ENCODE measurements at places on chromosomes 1 and 21.

DNA sequence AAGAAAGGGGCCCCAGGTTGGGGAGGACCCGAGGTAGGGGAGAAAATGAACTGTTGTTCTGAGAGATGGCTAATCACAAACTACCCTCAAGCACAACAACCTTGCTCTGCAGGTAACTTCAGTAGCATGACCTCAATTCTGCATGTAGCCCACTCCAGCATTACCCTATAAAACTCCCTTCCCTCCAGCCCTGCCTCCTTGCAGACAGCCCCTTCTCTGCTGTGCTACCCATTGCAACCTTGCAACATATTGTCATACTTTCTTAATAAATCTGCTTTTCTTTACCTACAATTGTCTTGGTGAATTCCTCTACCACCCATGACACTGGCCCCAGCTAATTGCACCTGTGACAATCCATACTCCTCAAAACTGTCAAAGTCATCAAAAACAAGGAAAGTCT lies 428.9 kb downstream of the MATN1 start:
- DNase-seq: no peak
- H3K4me3 ChIP-seq: no peak overlapping the region
- no peaks in the 10 kb centered on the region for H3K36me3 ChIP-seq
- no peaks in the 10 kb centered on the region for H3K4me1 ChIP-seq
- H3K27me3 ChIP-seq: peaks cover 19% of the 10 kb centered on the region

DNA sequence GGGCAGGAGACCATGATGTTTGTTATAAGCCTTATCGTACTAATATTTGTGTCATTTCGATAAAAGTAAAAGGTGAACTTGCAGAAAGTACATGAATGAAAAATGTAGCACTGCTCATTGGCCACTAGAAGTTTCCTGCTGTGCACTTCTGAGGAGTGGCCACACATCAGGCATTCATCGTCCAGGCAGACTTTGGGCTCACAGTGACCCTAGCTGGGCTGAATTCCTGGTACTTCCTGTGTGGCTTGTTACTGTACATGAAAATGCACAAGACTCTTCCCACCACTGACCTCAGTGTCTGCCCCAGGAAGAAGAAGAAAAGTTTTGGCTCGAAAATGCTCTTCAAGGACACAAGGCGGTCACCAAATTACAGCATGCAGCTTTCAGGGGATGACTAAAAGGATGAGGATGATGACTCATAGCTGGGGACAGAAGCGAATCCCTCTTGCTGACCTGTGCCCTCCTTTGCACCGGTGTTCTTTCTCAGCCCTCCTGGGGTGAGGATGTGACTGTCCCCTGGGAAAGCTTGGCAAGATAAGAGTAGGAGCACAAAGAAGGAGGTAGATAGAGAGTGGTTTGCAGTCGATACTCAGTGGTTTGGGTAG lies 252.4 kb upstream of the KAZN start:
- DNase-seq: no peak
- no peaks in the 10 kb centered on the region for H3K36me3 ChIP-seq
- no peak overlapping the region for H3K4me3 ChIP-seq
- peaks cover 3% of the 10 kb centered on the region for H3K27me3 ChIP-seq
- no peaks in the 10 kb centered on the region for H3K4me1 ChIP-seq
- H3K27ac ChIP-seq: no peak overlapping the region

GRCh38 chr1:27994060-27994459 lies 34.3 kb downstream of the XKR8 start:
- peaks cover 44% of the 10 kb centered on the region for H3K4me1 ChIP-seq
- no peak overlapping the region for H3K27ac ChIP-seq
- H3K4me3 ChIP-seq: no peak overlapping the region
- H3K27me3 ChIP-seq: no peaks in the 10 kb centered on the region

DNA sequence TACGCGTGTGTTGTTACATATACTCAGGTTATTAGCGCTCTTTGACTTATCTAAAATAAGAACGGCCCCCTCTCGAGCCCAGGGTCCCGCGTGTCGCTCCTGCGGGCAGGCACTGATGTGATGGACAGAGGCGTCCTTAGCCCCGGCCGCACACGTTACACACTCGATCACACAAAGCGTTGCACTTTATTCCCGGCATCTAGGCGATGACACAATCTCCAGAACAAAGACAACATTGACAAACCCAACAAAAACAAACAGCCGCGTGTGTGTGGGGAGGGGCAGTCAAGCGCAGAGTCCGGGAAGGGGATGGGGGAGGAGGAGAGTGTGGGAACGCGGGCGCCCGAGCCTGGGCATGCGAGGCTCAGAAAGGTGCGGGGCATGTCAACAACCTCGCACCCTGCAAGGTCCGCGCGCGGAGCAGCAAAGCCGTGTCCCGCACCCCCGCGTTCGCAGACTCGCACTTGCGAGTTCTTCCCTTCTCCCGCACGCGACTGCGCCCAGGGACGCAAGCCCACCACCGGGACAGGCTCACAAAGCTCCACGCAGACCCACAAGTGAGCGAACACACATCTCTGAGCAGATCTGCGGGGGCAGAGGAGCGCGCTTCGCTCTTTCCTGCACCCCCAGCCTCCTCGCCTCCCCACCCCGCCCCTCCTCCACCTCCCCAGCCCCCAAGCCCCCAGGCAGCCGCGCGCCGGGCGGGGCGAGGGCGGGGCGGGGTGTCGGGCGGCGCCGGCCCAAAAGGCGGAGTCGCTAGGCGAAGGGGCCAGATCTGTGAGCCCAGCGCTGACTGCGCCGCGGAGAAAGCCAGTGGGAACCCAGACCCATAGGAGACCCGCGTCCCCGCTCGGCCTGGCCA lies at the start of gene EFNA1:
EFNA1 (plus strand) TSS at position 772 of the 862 bp plus-strand sequence. CDS start 102 bp downstream, outside the sequence.
- H3K27ac ChIP-seq: no peak within 1 kb of the TSS
- peaks cover 50% of the 10 kb centered on the region for H3K27me3 ChIP-seq
- H3K36me3 ChIP-seq: no peaks in the 10 kb centered on the region

GRCh38 chr1:30853350-30853749 lies 55.2 kb downstream of the SDC3 start:
- no peak for DNase-seq
- no peaks in the 10 kb centered on the region for H3K36me3 ChIP-seq
- no peak overlapping the region for H3K27ac ChIP-seq
- H3K4me1 ChIP-seq: no peaks in the 10 kb centered on the region

- no peaks in the 10 kb centered on the region for H3K4me1 ChIP-seq
- no peak overlapping the region for H3K4me3 ChIP-seq
- no peaks in the 10 kb centered on the region for H3K27me3 ChIP-seq
- H3K36me3 ChIP-seq: peaks cover 5% of the 10 kb centered on the region
- no peak for DNase-seq
Observed at GRCh38 chr1:226951286-226952117, 11.4 kb downstream of the COQ8A start.

GRCh38 chr1:78606274-78606673 lies 14.0 kb upstream of the IFI44L start:
- no peaks in the 10 kb centered on the region for H3K4me1 ChIP-seq
- no peak overlapping the region for H3K27ac ChIP-seq
- H3K27me3 ChIP-seq: peaks cover 24% of the 10 kb centered on the region
- no peak for DNase-seq
- no peak overlapping the region for H3K4me3 ChIP-seq
- no peaks in the 10 kb centered on the region for H3K36me3 ChIP-seq

DNA sequence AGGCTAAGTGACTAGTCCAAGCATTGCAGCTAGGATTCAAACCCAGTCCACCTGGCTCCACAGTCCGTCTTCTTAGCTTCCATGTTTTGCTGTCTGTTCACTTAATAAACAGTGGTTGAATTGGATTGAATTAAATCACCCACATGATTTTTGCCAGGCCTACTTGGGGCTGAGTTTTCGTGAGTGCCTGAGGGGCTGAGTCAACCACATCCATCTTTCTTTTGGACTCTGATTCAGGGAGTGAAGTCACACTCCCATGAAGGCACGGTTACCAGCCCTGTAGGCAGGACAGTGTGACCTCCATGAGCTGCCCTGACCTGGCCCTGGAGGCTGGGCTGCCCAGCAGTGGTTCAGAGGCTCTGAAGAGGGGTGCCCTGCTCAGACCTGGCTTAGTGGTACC lies 123.7 kb downstream of the ACTL8 start:
- no peak for DNase-seq
- no peaks in the 10 kb centered on the region for H3K4me1 ChIP-seq
- no peaks in the 10 kb centered on the region for H3K36me3 ChIP-seq
- no peak overlapping the region for H3K4me3 ChIP-seq

DNA sequence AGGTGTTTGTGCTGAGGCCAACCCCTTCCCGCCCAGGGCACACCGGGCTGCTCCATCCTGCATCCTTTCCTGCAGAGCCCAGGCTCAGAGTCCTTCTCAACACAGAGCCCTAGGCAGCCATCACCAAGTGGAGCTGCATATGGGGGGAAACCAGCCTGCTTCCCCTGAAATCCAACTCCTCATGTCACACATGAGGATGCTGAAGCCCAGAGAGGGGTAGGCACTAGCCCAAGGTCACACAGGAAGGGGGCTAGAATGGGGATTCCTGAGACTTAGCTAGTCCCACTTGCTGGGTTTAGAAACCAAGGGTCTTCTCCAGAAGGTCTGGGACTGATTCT lies 5.5 kb upstream of the TNFRSF1B start:
- H3K4me1 ChIP-seq: peaks cover 92% of the 10 kb centered on the region
- peak overlapping the region; percentile 97 for H3K27ac ChIP-seq
- DNase-seq: no peak
- no peaks in the 10 kb centered on the region for H3K27me3 ChIP-seq

GRCh38 chr1:216929870-216930582 lies 206.8 kb upstream of the ESRRG start:
- no peaks in the 10 kb centered on the region for H3K36me3 ChIP-seq
- no peaks in the 10 kb centered on the region for H3K4me1 ChIP-seq
- no peaks in the 10 kb centered on the region for H3K27me3 ChIP-seq
- no peak overlapping the region for H3K27ac ChIP-seq
- no peak overlapping the region for H3K4me3 ChIP-seq

DNA sequence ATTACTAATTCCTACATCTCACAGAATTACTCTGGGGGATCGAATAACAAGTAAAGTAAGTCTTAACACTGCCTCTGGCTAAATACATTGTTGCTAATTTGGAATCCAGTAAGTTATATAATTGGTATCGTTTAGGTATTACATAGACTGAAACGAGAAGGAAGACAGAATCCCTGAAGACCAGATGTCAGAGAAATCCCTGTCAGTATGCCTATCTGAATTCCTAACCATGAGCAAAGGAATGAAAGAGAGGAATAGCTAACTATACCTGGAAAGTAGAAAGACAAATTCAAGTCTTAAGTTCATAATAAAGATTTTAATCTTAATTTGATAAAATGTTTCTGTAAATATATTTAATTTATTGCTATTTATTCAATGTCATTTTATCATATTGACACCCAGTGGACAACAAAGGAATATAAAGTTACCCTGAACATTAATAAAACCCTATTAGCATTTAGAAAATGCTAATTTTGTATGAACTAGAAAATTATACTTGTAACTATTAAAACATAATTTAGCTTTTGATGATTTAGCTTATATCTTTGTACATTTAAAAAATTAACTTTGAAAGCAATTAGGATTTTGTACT lies 11.4 kb downstream of the DEPDC1 start:
- H3K27ac ChIP-seq: no peak overlapping the region
- no peaks in the 10 kb centered on the region for H3K4me1 ChIP-seq
- H3K27me3 ChIP-seq: no peaks in the 10 kb centered on the region
- DNase-seq: no peak
- no peak overlapping the region for H3K4me3 ChIP-seq

Data from activated CD8-positive, alpha-beta T cell treated with anti-CD3 and anti-CD28 coated beads, Interleukin-2, amount 10 ng/mL, durations not matched to agents 7 days and 5 days (primary cell).